ENCODE measurements at places on chromosomes 5 and 9. TPM values are rescaled to one million over a fixed set of nuclear protein-coding genes. Genes with fewer than 3 reads are reported as not detected.

DNA sequence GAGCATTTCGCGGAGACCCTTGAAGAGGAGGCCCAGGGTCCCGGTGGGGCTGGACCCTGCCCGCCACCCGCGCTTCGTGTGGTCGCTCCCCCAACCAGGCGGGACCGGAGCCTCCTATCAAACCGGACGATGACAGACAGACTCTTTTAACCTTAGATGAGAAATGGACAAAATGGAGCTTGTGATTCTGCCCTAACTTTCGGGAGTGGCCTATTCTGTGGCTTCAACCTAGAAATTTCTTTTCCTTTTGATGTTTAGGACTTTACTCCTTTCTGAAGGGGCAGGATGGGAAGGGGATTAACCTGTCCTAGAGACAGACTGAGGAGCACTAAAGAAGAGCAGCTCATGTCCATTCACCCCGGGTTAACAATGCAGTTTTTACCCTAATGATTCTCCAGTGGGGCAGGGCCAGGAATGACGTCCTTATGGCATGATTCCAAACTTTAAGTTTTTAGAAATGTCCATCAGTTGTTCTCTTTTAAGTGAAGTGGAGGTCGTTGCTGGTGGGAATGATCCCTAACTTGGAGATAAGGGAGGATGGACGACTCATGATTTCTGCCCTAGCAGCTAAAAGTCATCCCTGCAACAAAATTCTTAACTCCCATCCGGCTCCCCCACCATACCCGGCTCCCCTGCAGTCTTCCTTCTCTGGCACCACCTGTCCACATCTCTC is 1.0 kb downstream of the NIPSNAP3A start:
- no peak for DNase-seq

GRCh38 chr9:14347406-14348122 is 33.6 kb upstream of the NFIB start:
- DNase-seq, result no peak

DNA sequence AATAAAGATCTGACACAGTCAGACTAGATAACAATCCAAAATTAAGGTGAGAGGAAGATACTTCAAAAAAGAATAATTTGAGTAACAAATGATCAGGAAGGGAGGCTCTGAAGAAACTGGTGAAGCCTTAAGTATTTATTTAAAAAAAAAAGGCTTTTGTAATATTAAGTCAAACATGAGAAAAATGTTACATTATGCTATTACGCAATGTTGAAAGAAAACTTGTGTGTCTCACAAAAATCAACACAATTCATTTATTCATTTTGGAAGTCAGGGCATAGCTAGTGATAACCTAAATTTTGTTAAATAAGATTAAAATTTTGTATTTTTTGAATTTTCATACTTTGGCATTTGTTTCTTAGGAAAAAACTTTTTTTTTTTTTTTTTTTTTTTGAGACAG is 28.2 kb downstream of the WDR41 start:
- no peak for DNase-seq

GRCh38 chr9:76571288-76571687 is 112.3 kb downstream of the GCNT1 start:
- no peak for DNase-seq

Gene PCDHGA5
- 0.51 TPM for total RNA-seq

Gene OSMR
- total RNA-seq, result 0.07 TPM
